NCI-H1694 (cell line): ENCODE measurements at places on chromosomes 6 and 20.

DNA sequence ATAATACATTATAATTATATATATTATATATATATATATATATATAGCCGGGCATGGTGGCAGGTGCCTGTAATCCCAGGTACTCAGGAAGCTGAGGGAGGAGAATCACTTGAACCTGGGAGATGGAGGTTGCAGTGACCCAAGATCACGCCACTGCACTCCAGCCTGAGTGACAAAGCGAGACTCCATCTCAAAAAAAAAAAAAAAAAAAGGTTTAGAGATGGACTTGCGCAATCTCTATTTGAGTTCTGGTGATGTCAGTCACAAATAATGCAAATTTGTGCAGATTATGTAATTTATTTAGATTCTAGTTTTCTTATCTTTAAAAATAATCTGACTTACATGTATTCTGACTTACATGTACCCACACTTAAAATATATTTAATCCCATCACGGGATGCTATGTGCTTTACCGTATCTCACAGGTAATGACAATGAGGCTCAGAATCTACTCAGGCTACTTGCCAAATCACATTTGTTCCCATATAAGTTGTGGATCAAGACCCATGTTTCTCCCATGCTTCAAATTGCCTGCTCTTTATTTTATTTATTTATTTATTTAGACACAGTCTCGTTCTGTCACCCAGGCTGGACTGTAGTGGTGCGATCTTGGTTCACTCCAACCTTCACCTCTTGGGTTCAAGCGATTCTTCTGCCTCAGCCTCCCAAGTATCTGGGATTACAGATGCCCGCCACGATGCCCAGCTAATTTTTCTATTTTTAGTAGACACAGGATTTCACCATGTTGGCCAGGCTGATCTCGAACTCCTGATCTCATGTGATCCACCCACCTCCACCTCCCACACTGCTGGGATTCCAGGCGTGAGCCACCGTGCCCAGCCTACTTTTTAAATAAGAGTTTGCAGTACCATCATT lies 7.6 kb upstream of the UST start:
- no peak for DNase-seq

DNA sequence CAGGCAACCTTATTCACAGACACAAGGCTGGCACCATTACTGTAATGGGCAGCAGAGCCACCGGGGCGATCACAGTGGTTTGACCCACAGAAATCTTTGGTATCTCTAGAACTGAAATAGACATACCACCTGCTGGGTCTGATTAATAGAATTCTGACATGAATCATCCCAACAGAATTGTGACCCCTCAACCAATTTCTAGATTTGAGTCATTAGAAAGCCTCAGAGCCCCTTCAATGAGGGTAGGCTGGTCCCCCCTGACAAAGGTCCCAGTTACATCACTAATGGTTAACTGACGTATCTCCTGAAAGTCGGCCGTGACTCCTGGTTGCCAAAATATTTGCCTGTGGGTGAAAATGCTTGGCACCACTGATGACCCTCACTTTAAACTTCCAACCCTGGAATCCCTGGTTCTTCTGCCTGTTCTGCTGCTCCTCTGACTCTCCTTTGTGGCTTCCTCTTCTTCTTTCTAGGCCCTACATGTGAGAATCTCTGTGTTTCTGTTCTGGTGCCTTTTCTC lies 124.9 kb upstream of the ARID1B start:
- no peak for DNase-seq

DNA sequence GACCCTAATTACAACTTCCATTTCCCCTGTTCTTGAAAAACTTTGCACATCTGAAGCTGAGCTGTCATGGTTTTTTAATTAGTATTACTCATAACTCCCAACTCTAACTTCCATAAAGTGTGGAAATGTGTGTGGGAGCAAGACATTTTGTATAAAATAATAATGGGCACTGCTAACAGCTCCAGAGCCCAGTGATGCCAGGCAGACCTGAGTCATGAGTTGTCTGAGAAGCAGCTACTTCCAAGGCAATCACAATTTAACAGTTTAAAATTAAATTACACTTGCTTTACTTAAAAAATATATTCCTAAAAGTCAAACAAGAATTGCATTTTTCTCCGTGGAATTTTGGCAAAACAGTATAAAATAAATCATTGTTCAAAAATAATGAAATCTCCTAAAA lies 6.4 kb downstream of the SLC2A12 start:
- DNase-seq, result no peak

- no peak for DNase-seq
These were observed 81.0 kb upstream of the FLRT3 start for GRCh38 chr20:14418376-14418775.

DNA sequence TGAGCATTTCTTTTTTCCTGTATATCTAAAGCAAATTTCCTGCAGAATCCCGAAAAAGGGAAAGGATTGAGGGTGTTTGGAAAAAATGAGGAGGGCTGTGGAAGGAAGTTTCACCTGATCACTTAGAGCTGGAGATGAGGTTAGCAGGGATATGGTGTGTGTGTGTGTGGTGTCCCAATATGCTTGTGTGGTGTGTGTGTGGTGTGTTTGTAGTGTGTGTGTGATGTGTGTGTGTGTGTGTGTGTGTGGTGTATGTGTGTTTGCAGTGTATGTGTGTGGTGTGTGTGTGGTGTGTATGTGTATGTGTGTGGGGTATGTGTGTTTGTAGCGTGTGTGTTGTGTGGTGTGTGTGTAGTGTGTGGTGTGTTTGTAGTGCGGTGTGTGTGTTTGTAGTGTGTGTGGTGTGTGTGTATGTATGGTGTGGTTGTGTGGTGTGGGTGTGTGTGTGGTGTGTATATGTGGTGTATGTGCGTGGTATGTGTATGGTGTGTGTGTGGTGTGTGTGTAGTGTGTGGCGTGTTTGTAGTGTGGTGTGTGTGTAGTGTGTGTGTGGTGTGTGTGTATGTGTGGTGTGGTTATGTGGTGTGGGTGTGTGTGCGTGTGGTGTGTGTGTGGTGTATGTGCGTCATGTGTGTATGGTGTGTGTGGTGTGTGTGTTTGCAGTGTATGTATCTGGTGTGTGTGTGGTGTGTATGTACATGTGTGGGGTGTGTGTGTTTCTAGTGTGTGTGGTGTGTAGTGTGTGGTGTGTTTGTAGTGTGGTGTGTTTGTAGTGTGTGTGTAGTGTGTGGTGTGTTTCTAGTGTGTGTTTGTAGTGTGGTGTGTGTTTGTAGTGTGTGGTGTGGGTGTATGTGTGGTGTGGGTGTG lies 67.6 kb downstream of the GCNT2 start:
- no peak for DNase-seq

DNA sequence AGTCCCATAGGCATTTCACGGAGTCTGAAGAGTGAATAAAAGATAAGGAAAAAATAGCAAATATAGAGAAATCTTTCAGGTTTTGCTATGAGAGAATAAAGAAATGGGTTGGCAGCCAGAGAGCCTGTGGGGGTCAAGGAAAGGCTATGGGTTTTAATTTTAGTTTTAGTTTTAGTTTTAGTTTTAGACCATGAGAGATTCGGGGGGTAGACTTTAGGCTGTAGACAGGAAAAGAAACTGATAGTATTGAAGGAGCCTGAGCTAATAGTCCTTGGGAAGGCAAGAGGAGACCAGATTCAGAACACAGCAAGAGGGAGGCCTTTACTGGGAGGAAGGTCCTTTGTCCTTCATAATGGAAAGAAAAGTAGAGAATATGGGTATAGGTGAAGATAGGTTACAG lies 19.3 kb downstream of the DOP1A start:
- DNase-seq, result no peak
